ENCODE measurements at places on chromosomes 1 and 21. TPM values are rescaled to one million over a fixed set of nuclear protein-coding genes. Genes with fewer than 3 reads are reported as not detected.

Gene DYNLT4
- total RNA-seq: not detected

Gene KCNAB2
- total RNA-seq: 8.3 TPM

Gene XCL1
- total RNA-seq: not detected

Gene OR2T12
- not detected for total RNA-seq

Gene PLPPR4
- total RNA-seq: 0.21 TPM

Gene GBP5
- total RNA-seq: 3.4 TPM

Gene ANKRD34A
- 0.63 TPM for total RNA-seq

Gene SAMD11
- total RNA-seq: 29.0 TPM

Gene CORT
- 0.51 TPM for total RNA-seq

Gene AMIGO1
- total RNA-seq: 3.7 TPM

Gene SORT1
- total RNA-seq: 16.3 TPM

Gene RGS1
- total RNA-seq: not detected

Gene MANEAL
- total RNA-seq: 4.4 TPM

Gene FOXO6
- 0.80 TPM for total RNA-seq

Gene KCNE2
- total RNA-seq: not detected

Gene OR10X1
- not detected for total RNA-seq

Gene FMN2
- total RNA-seq: 1.4 TPM

Gene SV2A
- 9.0 TPM for total RNA-seq

Gene CELA2B
- total RNA-seq: not detected

Gene HES2
- not detected for total RNA-seq

Gene RASSF5
- 1.5 TPM for total RNA-seq

Gene SELL
- 7.3 TPM for total RNA-seq

Gene CLDN14
- total RNA-seq: 1.3 TPM

Gene OR2T33
- total RNA-seq: 0.57 TPM

Gene CYYR1
- total RNA-seq: under 0.01 TPM

Gene KRTAP21-2
- not detected for total RNA-seq

Gene F13B
- not detected for total RNA-seq

Gene CROCC
- 31.3 TPM for total RNA-seq

Gene OR2L2
- not detected for total RNA-seq

Gene CR1
- 0.03 TPM for total RNA-seq

Gene KRTAP10-9
- not detected for total RNA-seq

Gene SMPDL3B
- 0.86 TPM for total RNA-seq

Gene GJC2
- total RNA-seq: 0.17 TPM

Gene OR2M3
- not detected for total RNA-seq

Gene CCDC27
- not detected for total RNA-seq

Gene KCND3
- total RNA-seq: not detected

Gene LYPLAL1
- 16.2 TPM for total RNA-seq
